ENCODE measurements at places on chromosomes 6 and 20.

DNA sequence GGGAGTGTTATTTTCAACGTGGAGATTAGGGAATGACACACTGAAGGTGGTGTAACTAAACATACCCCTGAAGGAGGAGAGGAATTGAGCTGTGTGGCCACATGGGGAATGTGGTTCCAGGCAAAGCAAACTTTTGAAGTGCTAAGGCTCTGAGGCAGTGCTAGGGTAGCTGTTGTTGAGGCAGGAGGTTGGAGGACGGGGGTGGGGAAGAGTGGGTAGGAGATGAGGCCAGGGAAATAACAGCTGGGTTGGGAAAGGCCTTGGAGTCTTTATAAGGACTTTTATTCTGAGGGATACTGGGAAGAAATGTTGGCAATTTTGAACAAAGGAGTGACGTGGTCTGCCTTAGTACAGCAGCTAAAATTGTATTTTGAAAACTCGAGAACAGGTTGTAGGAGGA is 13.0 kb downstream of the RPRD1B start:
- DNase-seq = no peak

GRCh38 chr20:64024141-64024990 is 11.6 kb upstream of the C20orf204 start:
- no peak for DNase-seq

GRCh38 chr20:2301164-2301622 is 5.4 kb downstream of the TGM3 start:
- DNase-seq = no peak

DNA sequence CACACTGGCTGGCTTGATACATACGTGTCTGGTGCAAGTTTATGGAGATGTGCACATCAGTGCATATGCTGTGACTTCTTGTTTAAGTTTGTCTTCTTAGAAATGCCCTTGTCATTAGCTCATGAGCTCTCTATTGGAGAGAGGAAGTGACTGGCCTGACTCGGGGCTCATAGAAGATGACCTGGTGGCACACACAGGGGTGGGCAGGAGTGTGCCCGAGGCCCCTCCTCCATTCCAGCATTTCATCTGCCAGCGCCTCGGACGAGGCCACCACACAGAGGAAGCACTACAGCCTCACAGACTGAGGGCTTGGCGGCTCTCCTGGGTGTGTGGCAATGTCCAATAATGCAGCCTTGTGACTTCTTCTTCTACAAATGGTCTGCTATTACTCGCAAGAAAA is 109.7 kb downstream of the FAM120B start:
- no peak for DNase-seq

GRCh38 chr6:168167431-168168315 is 88.7 kb upstream of the FRMD1 start:
- no peak for DNase-seq

GRCh38 chr20:11137688-11138087 is 463.9 kb upstream of the JAG1 start:
- DNase-seq = no peak

DNA sequence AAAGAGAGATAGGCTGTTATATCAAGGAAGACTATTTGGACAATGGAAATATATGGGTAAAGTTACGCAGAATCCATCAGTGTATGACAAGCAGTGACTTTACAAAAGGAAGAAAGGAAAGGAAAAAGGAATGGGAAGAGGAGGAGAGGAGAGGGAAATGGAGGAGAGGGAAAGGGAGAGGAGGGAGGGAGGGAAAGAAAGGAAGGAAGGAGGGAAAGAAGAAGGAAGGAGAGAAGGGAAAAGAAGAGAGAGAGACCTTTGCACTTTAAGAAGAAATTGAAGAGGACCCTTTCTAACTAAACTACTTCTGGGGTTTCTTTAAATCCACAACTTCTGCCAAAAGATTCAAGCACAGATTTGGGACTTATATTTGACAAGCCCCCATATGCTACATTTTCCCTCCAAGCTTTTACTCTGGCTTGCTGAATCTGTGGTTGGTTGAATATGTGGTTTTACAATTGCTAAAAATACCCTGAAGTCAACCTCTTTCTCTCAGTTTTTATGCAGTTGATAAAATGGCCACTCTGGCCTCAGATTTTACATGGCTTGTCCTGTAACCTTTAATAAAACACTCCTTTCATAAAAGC is 120.8 kb upstream of the RAB32 start:
- no peak for DNase-seq

DNA sequence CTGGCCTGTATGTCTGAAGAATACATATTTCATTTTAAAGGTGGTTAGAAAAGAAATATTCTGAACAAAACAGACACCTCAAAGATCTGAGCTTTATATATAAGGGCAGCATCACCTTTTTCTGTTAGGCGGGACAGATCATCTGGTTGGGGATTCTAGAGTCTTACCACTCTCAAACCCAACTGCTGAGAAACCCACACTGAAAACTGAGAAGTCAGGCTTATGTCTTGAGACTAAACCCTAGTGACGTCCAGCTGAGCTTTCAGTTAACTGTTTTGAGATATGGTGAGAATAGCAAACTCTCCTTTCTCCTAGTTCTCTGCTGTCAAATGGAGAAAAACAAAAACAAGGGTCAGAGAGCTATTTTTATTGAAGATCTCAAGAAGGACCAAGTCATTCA is 63.7 kb upstream of the CCN6 start:
- no peak for DNase-seq

DNA sequence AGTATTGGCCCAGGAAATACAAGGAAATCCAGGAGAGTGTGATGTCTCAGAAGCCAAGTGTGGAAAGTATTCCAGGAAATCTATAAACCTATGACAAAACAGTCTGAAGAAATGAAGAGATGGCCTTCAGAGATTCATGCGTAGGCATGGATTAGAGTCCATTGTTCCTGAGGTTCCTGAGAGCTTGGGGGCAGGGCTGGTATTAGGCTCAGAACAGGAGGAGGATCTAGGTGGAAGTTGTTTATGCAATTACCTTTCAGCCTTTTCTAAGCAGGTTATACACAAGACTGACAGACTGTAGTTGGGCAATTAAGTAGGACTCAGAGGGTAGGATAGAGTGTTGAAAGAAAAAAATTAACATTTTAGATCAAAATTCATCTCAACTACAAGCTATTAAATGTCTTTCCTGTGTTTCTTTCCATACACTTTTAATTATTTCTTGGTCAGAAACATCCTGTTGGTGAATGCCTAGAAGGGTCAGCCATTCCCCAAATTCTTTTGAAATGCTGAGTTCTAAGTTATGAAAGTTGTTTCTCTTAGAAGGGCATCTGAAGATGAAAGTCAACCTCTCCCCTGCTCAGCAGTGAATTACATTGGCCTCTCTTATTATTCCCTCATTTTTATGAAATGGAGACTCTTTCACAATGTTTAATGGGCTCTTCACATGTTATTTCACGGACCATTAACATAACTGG is 201.2 kb upstream of the MYLIP start:
- no peak for DNase-seq
